IMR-90 (cell line): ENCODE measurements at places on chromosomes 1 and 21.
A peak's percentile ranks its signal among the peaks of the same experiment; 100 is the strongest.

DNA sequence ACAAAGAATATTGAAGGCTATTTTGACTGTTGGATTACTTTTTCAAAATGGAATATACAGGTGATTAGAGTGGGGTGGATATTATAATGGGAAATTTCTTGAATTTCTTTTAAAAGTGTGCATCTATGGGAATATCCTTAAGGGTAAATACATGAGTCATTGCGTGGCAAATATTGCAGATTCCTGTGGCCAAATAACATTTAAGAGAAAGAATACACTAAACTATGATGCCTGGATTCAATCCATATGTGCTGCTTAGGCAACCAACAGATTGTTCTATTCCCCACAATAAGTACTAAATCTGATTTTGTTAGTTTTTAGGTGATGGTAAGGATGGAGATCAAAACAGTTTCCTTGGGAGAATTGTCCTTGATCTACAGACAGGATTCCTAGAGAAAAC, 119.5 kb downstream of the HMCN1 start:
- DNase-seq, result peak; percentile 88

- no peak for DNase-seq
Measured at GRCh38 chr1:56409112-56409691, 170.2 kb downstream of the PLPP3 start.

DNA sequence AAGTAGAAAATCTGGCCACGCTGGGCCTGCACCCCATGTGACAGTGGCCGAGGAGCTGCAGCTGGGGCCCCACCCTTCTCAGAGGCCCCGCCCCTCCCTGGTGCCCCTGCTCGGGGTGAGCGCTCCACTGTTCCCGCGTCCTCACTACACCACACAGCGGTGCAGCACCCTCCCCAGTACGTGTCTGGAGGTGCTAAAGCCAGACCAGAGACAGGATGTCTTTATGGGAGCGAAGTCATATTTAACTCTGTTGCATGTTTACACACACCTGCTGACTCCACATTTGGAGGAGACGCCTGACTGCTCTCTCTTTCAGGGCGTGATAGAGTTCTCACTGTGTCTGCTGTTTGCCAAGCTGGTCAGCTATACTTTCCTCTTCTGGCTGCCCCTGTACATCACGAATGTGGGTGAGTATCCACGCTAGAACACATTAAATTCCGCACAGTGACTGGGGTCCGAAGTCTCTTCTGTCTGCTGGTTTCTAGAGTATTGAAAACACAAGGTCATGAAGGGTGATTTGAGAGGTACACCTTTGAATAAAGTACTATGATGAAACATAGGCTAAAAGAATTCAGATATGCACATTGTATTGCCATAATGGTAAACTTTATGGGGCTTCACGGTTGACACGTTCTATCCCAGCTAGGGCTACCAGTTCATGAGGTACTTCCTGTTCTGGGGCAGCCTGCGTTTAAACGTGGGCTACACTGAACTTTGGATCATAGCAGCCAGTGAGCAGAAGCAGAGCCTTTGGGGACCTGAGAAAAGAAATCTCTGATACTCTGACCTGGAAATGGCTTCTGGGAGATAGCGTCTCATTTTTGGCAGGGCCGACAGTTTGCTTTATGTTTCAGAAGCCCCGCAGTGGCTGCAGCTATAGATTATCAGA, 48.4 kb downstream of the SLC37A1 start:
- no peak for DNase-seq

- DNase-seq, result peak; percentile 52
Measured at GRCh38 chr1:58783090-58783992, 506 bp downstream of the JUN start.

GRCh38 chr21:24204641-24205040, 1402.6 kb downstream of the MRPL39 start:
- no peak for DNase-seq

DNA sequence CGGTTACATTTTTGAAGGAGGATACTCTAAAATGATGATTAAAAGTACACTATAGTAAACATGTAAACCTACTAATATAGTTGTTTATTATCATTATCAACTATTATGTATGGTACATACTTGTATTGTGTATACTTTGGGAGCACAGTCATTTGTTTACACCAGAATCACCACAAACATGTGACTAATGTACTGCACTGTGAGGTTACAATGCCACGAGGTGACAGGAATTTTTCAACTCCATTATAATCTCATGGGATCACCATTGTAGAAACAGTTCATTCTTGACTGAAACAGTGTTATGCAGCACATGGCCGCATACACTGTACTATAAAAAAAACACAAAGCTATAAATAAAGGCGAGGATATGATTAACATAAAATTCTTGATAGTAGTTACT, 44.3 kb downstream of the GPATCH2 start:
- DNase-seq, result peak; percentile 41

DNA sequence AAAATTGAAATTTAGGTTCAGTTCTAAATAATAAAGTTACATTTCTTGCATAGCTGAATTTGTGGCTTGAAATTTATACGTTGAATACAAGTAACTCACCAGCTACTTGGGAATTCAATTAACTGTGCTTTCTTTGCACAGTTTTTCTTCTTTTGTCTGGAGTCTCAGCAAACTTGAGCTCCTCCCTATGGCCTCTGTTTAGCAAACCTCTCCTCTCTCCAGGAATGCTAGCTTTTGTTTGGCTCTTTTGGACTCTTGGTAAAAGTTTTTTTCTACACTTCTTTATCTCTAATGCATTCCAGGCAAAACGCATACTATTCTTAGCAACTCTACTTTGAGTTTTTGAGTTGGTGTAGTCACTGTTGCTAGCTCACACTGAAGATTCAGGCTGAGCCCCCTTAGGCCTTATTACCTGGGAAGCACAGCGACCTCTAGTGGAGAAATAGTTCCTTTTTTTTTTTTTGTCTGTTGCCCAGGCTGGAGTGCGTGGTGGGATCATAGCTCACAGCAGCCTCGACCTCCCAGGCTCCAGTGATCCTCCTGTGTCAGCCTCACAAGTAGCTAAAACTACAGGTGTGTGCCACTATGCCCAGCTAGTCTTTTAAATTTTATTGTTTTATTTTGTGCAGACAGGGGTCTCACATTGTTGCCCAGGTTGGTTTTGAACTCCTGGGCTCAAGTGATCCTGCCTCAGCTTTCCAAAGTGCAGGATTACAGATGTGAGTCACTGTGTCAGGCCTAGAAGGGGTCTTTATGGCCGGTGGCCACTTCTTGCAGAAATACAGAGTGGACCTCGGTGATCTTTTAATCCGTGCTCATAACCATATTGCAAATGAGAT, 61.7 kb downstream of the CASQ2 start:
- peak; percentile 63 for DNase-seq

- DNase-seq, result peak; percentile 21
Measured at GRCh38 chr1:90045853-90046563, 51.1 kb downstream of the ZNF326 start.

GRCh38 chr1:161933592-161934588, 89.8 kb downstream of the OLFML2B start:
- DNase-seq, result no peak

GRCh38 chr1:248807067-248807737, 18.5 kb downstream of the SH3BP5L start:
- peak; percentile 39 for DNase-seq

- DNase-seq, result no peak
Measured at GRCh38 chr21:19603011-19603593, 1199.5 kb upstream of the TMPRSS15 start.

DNA sequence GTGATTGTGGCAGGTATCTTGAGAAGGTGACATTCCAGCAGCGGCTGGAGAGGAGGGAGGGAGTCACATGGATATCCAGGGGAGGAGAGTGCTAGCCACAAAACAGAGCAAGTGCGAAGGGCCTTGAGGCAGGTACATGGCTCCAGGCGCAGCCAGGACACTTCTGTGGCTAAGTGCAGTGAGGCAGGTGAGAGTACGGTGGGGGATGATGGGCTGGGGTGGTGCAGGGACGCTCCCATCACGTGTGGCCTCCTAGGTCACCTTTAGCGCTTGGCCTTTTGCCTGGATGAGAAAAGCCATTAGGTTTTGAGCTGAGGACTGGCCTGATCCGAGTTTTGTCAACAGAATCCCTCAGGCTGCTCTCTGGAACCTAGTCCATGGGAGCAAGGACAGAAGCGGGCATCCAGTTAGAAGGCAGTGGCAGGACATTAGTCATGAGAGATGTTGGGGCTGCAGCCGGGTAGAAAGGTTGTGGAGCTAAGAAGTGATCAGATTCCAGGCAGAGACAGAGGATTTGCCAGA, 31.6 kb downstream of the SMYD2 start:
- no peak for DNase-seq

DNA sequence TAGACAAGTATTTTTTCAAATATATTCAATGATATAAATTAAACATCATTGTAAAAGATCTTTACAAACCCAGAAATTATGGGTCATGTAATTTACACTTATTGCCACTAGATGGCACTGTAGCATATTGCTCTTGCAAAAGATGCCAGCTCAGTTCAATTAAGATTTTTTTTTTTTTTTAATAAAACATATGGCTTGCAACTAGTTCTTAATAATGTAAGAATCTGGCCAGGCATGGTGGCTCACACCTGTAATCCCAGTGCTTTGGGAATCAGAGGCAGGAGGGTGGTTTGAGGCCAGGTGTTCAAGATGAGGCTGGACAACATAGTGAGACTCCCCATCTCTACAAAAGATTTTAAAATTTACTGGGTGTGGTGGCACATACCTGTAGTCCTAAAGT, 49.4 kb upstream of the DESI2 start:
- DNase-seq, result peak; percentile 58

GRCh38 chr1:116125758-116126157, 14.6 kb downstream of the MAB21L3 start:
- DNase-seq, result no peak

DNA sequence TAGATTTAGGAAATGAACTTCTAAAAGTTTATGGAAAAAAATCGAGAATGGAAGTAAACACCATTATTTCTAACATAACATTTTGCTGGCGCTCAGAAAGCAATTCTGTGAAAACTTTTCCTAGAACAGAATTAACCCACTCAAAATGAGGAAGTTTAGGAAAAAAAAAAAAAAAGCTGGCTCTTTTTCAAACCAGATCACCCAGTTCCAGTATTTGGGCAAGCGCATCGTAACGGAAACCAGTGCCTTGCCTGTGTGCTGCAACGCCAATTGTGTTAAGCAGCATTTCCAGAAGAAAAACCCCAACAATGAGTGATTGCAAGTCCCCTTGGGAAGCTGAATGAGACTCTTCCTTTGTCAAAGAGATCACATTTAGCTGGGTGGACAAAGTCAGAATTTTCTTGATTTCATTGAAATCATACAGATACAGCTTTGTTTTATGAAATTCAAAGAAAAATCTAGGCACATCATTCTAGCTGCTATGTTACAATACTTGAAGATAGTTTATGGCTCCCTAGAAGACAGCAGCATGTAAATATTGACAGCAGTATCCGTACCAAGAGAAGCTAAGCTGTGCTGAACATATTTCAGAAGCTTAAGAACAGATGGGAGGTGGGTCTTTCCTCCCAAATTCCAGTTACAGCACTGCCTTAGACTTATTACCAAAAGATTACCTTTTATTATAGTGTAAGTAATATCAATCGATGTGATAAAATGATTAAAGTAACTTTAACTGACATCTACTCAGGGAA, 113.4 kb downstream of the ERG start:
- DNase-seq, result no peak

- DNase-seq, result no peak
Measured at GRCh38 chr21:44082648-44083440, 24.4 kb upstream of the PWP2 start.

DNA sequence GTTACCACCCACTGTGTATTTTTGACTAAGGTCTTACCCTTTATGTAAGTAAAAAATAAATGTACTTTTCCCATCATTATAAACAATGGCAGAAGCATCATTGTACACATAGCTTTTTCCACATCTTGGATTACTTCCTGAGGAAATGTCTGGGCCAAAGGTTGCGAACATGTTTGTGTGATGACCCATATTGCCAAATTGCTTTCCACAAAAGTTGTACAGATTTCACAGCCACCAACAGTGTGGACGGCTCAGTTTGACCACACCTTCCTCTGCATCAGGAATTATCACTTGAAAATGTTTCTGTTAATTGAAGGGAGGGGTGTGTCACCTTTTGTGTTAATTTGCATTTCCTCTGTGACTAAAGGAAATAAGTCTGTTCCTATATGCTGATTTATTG, 25.7 kb downstream of the AKNAD1 start:
- peak; percentile 89 for DNase-seq

- DNase-seq, result no peak
Measured at GRCh38 chr1:200887772-200888348, 6.8 kb upstream of the INAVA start.

- DNase-seq, result no peak
Measured at GRCh38 chr1:229091721-229092136, 179.2 kb upstream of the RAB4A start.

DNA sequence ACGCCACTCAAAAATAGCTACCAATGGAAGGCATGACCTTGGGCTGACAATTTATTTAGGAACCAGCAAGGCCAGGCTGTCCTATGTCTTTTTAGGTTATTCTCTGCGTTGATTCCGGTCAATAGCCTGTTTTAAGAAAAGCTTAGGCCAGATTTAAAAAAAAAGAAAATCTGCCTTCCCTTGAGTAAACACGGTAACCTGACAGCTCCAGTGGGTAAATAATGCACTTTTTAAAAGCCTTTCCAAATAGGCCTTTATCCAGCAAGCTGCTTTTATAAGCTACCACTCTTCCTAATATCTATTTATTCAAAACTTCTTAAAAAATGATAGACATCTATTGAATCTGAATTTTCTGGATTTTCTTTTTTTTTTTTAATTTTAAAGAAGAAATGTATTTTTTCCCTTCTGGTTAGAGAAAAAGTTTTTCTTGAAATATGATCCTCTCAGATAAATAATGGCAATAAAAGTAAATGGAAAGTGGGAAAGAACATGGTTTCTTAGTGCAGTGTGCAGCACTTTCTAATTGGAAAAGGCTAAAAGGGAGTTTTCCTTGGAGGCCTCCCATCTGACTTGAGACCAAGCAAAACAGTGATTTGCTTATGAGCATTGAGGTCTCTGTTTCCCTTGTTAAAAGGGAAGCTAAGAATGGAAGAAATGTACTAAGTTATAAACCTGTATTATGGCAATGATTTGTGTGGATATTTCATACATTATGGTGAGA, 281.0 kb upstream of the RUNX1 start:
- no peak for DNase-seq

GRCh38 chr1:21270086-21270689, 20.1 kb downstream of the ECE1 start:
- peak; percentile 52 for DNase-seq

DNA sequence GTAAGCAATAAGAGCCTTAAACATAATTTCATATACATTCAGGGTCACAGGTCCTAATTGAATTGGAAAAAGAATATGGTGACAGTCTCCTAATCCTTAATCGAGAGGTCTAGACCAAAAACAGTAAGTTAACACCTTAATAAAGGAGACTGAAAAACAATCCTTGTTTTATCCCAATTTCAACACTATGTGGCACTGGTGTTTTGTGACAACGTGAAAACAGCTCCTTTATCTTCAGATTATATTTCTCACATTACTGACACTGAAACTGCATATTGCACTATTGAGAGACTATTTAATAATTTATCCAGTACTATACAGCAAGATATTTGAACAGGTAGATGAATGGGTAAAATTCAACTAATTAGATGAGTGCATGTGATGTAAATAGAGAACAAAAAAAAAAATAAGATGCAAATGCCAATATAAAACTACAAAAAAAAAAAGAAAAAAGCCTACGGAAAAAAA, 34.1 kb downstream of the TP53BP2 start:
- DNase-seq, result peak; percentile 49

- DNase-seq, result no peak
Measured at GRCh38 chr1:244497805-244498204, 36.7 kb downstream of the CATSPERE start.
